ENCODE measurements at places on chromosomes 1 and 21.

DNA sequence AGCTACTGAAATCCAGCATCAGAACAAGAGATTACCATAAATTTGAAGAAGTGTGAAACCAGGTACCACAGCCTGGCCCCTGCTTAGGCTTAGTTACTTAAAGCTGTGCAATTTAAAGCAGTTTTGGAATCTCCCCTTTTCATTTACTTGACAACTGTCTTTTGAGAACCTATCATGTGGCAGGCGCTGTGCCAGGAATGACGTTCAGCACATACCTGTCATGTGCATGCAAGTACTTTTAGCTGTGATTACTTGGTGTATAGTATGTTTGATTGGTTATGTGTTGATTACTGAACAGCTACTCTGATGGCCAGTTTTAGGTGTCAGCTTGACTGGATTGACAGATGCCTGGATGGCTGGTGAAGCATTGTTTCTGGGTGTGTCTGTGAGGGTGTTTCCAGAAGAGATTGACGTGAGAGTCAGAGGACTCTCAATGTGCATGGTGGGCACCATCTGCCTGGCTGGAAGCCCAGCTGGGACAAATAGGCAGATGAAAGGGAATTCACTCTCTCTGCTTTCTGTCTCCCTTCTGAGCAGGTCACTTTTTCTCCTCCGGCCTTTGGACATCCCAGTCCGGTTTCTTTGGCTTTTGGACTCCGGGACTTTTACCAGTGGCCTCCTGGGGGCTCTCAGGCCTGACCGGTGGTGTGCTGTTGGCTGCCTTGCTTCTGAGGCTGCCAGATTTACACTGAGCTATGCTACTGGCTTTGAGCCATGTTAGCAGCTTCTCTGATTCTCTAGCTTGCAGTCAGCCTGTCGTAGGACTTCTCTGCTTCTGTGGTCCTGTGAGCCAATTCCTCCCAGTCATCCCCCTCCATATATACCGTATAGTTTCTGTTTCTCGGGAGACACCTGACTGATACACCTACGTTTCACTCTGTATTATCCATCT lies 178.0 kb downstream of the RYR2 start:
- DNase-seq = no peak

GRCh38 chr1:152160576-152160975 lies 1.5 kb upstream of the RPTN start:
- DNase-seq = no peak

- DNase-seq = no peak
Measured at GRCh38 chr1:228913626-228914414, 178.5 kb downstream of the RHOU start.

DNA sequence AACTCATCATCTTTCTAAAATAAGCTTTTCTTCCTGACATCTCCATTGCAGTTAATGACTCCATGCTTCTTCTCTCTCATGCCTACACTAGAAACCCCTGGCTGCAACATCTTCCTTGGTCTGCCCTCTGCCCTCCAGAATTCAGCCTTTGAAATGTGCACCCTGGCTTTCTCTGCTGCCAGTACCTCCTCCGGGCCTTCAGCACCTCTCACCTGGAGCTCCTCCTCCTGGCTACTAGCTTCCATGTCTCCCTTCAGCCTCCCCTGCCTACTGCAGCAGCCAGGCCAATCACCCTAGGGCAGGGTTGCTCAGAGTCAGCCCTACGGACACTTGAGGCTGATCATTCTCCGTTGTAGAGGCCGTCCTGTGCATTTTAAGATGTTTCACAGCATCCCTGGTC lies 18.3 kb downstream of the SUSD4 start:
- no peak for DNase-seq

- DNase-seq = no peak
Measured at GRCh38 chr1:64933296-64934070, 32.9 kb downstream of the JAK1 start.

- DNase-seq = no peak
Measured at GRCh38 chr1:78275456-78275855, 215.3 kb upstream of the PTGFR start.

GRCh38 chr1:240765732-240766363 lies 153.9 kb upstream of the GREM2 start:
- no peak for DNase-seq

DNA sequence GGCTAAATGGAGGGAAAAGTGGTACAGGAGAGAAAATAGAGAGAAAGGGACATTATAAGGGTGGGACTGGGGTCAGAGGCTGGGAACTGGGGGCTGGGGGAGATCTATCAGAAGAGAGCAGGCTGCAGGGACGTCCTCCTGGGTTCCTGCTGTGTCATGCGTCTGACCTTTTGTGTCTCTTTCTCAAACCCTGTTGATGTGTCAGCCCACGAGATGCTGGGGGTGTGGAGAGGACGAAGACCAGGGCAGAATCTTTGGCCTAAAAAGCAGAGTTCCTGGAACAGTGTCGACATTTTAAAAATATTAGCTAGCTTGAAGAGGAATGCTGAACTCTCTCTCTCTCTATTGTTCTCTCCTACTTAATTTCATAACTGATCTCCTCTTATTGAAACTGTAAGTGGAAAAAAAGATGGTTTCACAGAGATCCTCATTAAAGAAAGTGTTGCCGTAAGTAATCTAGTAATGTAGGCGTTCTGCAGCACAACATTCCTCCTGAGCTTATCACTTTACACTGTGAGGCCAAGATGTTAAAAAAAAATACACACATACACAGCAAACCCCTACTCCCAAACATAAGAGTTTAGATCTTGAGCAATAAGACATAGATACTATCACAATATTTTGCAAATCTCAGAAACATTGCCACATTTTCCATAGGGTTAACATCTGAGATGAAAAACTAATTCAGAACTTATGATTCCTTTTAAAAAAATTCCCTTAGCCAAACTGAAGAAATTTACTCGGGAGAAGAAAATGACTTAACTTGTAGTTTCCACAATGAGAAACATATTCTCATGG lies 52.6 kb downstream of the RUNX1 start:
- DNase-seq = no peak

- no peak for DNase-seq
Measured at GRCh38 chr1:40162753-40163441, 1.7 kb downstream of the RLF start.

DNA sequence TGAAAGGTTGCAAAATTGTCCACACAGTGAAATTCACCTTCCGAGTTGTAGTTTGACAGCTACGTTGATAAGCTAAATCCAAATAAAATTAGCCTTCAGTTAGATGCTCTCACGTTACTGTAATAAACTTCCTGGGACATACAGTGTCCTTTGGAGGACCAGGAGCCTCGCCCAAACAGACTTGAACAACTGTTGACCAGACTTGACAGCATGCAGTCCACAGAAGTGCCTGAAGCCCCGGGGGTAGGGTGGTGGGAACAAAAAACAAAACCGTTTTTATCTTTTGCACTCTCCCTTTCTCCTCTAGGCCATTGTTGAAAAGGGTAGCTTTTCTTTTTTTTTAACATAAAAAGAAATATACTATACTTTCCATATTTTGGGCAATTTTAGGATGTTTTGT lies 172.8 kb upstream of the SAMSN1 start:
- no peak for DNase-seq
